ENCODE measurements at places on chromosomes 5 and 9.

DNA sequence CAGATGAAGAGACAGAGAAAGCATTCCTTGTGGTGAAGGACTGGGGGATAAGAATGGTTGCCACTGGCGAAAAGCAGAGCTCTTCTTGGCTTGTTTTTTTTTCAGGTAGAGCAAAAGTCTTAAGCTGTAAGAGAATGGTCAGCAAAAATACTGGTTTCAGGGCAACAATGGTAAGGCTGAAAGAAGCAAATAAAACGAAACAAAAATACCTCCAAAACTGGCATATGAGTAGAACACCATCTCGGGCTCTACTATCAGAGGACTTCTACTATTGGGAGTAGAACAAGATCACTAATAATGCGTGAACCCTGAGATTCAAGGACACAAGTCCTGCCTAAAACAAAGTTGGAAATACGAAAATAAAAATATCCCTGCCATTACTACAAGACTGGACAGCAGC, 1823.2 kb upstream of the CDH6 start:
- no peak for DNase-seq

DNA sequence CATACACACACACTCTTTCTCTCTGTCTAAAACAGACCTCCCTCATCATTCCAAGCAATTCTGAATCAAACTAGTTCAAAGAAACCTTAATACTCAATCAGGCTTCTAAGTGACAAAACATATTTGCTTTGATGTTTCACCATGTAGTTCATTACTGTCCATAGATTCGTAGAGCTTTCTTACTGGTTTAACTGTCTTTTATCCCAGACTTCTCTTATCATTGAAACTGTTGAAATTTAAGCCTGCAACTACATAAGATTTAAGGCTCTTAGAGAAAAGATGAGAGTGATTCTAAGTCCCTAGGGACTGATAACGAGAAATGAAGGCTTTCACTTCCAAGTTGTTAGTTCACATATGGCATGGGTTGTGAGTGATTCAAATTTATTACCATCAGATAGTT, 11.0 kb upstream of the PLAC8L1 start:
- DNase-seq: no peak

- DNase-seq: no peak
These were observed 14.9 kb downstream of the ADAMTS2 start for GRCh38 chr5:179330186-179330900.

- no peak for DNase-seq
These were observed 244.7 kb upstream of the GRAMD2B start for GRCh38 chr5:126178521-126178920.

- DNase-seq: no peak
These were observed 869.4 kb upstream of the CDH6 start for GRCh38 chr5:30324083-30324482.

DNA sequence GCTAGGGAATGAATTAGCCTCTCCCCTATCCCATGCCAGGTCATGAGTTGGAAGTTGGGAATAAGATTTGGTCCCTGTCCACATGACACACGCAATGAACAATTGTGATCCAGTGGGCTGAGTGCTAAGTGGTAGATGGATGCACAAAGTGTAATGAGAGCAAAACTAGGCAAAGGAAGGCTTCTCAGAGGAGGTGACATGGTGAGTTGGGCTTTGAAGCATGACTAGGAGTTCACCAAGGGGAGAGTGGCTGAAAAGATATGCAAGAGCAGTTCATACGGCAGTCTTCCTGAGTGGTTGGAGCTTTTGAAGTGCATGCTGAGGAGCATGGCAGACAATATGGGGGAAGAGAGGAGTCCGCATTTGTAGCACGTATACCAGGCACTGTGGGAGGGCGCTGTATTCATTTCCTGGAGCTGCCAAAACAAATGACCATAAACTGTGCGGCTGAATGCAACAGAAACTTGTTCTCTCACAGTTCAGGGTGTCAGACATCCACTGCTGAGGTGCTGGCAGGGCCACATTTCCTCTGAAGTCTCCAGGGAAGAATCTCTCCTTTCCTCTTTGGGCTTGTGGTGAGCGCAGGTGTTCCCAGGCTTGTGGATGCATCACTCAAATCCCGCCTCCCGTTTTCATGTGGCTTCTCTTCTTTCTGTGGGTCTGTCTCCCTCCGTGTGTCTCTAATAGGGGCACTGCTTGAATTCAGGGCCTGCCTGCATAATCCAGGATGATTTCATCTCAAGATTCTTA, 49.5 kb downstream of the NSG2 start:
- DNase-seq: no peak

DNA sequence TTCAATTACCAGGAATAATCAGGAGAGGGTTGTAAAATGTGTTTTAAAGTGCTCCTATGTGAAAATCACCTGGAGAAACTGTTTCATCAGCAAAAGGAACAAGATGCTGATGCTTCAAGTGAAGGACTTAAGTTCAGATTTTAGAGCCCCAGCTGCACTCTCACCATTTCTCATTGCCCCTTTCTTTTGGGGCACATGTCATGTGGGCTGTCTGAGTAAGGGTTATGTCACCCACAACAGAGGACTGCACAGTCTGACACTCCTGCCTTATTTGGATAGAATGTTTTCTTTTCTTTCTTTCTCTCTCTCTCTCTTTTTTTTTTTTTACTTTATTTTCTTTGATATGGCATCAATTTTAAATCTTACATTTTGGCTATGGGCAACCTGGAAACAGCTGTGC, 204.1 kb upstream of the EFNA5 start:
- no peak for DNase-seq

GRCh38 chr9:15293804-15294316, 13.2 kb downstream of the TTC39B start:
- DNase-seq: peak; percentile 35

- no peak for DNase-seq
These were observed 81.7 kb downstream of the MUSK start for GRCh38 chr9:110750272-110750671.

Measured in naive thymus-derived CD8-positive, alpha-beta T cell (primary cell).